ENCODE measurements at places on chromosomes 13 and 19.
A peak's percentile ranks its signal among the peaks of the same experiment; 100 is the strongest.

DNA sequence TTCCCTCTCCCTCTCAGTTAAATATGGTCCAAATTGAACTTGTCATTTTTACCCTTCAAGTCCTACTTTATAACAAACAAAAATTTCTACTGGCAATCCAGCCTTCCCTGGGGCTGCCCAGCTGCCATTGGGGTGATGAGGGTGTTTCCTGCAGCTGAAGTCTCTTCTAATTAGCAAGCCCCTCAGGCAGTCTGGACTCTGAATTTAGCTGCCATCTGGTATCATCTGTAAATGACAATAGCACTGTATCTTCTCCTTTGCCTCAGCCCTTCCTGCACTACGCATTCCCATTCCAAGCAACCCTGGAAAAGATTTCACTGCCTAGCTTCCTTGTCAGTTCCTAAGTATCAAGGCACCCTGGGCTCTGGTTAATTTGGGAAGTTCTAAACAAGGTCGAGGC lies 331.1 kb upstream of the KLF12 start:
- DNase-seq: no peak

DNA sequence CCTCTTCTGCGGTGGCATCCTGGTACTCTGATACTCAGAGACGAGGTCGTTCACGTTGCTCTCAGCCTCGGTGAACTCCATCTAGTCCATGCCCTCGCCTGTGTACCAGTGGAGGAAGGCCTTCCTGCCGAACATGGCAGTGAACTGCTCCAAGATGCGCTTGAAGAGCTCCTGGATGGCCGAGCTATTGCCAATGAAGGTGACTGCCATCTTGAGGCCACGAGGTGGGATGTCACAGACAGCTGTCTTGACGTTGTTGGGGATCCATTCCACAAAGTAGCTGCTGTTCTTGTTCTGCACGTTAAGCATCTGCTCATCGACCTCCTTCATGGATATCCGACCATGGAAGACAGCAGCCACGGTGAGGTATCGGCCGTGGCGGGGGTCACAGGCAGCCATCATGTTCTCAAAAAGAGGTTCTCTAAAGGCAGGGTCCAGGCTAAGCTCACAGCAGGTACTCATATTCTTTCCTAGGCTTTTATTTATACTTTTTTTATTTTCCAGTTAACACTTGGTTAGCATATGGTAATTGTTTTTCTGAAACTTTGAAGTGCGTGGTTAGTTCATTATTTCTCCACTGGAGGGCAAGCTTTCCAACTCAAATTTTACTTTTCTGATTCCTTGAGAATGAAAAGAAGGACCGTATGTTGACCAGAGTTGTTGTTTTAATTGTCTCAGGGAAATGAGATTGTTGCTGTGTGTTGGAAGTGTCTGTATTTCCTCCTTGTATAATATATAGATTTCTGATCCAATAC lies 72.4 kb upstream of the RGCC start:
- no peak for DNase-seq

DNA sequence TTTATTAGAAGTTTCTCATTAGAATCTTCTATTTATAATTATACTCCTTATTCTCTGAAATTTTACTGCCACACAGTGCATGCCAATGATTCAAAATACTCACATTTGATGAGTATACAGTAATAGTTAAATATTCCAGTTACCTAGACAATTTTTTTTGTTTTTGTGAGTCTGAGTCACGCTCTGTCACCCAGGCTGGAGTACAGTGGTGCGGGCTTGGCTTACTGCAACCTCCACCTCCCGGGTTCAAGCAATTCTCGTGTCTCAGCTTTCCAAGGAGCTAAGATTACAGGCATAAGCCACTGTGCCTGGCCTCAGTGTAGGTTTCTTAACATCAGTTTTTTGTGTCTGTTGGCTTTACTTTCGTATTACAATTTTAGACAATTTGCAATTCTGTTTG lies 87.1 kb downstream of the ZNF486 start:
- no peak for DNase-seq

DNA sequence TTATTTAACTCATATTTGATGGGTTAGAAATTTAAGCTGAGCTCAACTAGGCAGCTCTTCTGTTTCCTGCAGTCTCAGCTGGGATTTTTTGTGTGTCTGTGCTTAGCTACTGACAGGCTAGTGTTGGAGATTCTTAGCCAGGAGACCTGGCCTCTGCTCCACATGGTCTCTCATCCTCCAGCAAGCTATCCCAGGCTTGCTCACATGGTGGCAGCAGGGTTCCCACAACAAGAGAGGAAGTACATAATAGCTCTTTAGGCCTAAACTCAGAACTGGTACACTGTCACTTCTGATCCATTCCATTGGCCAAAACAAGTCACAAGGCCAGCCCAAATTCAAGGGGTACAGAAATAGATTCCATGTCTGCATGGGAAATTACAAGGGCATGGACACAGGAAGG lies 406.2 kb downstream of the SUCLA2 start:
- no peak for DNase-seq

DNA sequence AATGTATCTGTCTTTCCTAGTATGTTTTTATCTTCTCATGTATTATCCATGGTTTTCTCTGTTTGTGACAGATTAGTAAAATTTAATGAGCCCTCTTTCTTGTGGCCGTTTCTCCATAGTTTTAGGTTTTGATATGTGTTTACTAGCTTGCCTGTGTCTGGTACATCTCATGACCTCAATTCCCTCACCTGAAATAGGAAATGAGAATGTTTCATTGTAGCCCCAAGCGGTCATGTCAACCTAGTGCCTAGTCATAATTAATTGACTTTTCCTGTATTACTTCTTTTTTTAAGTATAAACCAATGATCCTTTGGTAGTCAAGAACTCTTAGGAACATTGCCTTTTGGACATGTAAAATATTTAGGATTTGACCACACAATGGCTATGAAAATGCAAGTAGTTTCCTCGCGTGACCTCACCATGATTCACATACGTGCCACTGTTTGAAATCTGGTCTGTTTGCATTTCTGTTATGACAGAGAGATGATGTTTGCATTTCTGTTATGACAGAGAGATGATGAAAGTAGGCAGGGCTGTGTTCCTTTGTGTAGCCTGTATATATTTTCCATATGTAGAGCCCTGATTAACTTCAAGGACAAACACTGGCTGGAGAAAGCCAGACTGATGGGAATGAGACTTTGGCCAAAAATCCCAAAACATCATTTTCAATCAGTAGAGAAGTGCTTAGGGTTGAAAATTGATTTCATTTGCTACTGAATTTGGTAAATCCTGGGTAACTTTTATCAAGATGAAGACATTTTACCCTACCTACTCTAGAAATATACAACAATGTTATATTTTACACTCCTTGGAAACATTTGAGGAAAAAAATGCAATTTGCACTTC lies 104.8 kb downstream of the TNFRSF19 start:
- DNase-seq: no peak

GRCh38 chr19:40143612-40144011 lies 47.6 kb upstream of the MAP3K10 start:
- DNase-seq: peak; percentile 14

GRCh38 chr13:52737451-52737850 lies 2.2 kb downstream of the CNMD start:
- no peak for DNase-seq

DNA sequence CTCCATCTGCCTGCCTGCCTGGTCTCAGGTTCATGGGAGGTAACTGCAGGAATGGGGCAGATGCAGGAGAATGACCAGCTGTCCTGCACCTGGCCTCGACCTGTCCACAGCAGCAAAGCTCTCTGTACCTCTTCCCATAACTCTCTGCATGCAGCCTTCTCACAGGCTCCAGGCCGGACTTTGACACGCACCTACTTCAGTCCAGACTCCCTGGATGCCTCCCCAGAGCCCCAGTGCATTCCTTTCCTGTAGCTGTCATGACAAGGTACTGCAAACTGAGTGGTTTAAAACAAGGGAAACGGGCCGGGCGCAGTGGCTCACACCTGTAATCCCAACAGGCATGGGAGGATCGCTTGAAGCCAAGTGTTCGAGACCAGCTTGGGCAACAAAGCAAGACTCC lies 3.3 kb downstream of the NANOS2 start:
- no peak for DNase-seq

DNA sequence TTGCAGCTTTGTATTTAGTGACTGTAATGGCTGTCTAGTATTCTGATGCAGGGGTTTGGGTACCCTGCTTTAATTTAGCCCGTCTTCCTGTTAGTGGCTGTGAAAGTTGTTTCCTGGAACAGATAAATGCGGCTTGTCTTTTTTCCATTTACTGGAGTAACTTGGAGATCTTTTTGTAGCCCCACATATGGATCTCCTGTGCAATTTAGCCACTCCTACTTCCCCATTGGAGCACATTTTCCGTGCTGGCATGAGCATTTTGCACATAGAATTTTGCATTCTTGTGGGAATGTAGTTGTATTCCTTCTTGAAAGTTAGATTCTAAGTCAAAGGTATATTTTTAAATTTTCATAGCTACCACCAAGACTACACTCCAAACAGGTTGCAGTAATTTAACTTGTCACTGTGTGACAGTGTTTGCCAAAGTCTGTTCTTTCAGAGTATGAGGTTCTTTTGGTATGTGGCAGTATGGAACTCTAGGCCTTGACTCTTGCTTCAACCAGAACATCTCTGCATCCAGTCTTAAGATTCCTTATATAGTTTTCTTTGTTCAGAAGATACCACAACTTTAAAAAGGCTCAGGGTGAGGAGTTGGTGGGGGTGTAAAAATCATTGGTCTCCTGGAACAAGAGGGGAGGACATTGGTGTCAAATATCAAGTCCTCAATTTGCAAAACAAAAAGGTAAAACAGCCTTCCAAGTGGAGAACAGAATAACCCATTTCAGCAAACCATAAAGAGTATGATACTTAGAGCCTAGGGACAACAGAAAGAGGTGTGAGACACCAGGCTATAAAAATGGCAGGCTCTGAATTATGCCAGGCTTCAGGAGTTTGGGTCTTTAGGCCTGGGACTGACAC lies 21.1 kb upstream of the CCDC97 start:
- DNase-seq: no peak

GRCh38 chr13:58397596-58398387 lies 766.2 kb downstream of the PCDH17 start:
- DNase-seq: no peak

DNA sequence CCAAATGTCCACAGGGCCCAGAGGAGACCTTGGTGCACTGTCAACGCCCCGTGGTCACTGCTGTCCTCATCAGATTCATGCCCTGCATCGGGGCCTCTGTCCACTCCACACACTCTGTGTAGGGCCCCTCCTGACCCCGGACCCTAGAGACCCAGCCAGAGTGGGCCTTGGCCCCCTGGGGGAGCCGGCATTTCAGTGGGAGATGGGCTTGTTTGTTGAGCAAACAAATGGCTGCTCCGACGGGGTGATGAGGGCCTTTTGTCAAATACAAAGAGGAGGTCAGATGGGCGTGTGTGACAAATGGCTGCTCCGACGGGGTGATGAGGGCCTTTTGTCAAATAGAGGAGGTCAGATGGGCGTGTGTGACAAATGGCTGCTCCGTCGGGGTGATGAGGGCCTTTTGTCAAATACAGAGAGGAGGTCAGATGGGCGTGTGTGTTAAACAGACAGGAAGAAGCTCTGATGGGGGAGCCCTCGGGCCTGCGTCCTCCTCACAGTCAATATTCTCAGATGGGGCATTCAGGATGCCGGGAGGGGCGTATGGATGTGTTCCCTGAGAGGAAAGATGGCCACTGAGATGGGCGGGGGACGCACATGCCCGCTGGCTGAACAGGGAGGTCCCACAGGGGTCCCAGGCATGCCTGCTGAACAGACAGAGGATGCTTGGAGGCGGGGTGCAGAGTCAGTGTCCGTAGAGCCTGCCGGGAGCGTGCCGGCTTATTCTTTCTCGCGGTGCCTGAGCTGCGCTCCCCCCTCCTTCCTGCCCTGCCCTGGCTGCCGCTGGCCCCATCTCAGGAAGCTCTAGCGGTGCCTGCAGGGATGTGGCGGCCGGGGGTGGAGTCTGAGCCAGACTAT lies 36.3 kb downstream of the SMIM24 start:
- DNase-seq: no peak

DNA sequence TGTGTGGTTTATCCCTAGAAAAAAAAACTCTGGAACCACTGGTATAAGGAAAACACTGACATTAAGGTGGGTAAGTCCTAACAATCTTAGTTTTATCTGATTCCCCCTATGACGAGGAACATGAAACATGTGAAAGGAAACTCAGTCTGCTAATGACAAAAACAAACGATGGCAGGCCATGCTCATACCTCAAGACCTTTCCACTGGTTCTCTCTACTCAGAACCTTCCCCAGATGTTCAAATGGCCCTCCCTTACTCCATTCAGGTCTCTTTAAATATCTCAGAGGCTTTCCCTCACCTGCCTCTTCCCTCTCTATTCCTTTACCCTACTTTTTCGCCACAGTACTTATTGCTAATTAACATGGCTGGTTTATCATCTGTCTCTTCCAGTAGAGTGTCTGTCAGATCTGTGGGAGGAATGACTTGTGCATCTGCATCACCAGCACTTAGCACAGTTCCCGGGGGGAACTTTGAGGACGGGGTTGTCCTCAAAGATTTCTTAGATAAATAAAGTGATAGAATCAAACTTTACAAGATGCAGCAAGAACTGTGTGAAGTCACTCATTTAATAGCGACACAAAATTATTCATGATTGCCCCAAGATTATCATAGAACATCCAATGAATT lies 1.5 kb downstream of the TUBGCP3 start:
- no peak for DNase-seq

All from stimulated activated CD8-positive, alpha-beta memory T cell treated with anti-CD3 and anti-CD28 coated beads, Interleukin-2, amount 100 ng/mL, for 1 hour (primary cell).